AG10803 (cell line): ENCODE measurements at places on chromosomes 7 and 10.
A peak's percentile ranks its signal among the peaks of the same experiment; 100 is the strongest.

- DNase-seq, result no peak
Measured at GRCh38 chr10:132101529-132101928, 35.8 kb downstream of the JAKMIP3 start.

- peak; percentile 85 for DNase-seq
Measured at GRCh38 chr10:69069090-69070042, 18.5 kb upstream of the SRGN start.

GRCh38 chr10:114337510-114338462 lies 66.5 kb downstream of the AFAP1L2 start:
- DNase-seq, result no peak

- DNase-seq, result peak; percentile 86
Measured at GRCh38 chr7:867001-867405, 9.4 kb upstream of the GET4 start.

- DNase-seq, result peak; percentile 66
Measured at GRCh38 chr10:44278837-44279324, 106.0 kb downstream of the CXCL12 start.

DNA sequence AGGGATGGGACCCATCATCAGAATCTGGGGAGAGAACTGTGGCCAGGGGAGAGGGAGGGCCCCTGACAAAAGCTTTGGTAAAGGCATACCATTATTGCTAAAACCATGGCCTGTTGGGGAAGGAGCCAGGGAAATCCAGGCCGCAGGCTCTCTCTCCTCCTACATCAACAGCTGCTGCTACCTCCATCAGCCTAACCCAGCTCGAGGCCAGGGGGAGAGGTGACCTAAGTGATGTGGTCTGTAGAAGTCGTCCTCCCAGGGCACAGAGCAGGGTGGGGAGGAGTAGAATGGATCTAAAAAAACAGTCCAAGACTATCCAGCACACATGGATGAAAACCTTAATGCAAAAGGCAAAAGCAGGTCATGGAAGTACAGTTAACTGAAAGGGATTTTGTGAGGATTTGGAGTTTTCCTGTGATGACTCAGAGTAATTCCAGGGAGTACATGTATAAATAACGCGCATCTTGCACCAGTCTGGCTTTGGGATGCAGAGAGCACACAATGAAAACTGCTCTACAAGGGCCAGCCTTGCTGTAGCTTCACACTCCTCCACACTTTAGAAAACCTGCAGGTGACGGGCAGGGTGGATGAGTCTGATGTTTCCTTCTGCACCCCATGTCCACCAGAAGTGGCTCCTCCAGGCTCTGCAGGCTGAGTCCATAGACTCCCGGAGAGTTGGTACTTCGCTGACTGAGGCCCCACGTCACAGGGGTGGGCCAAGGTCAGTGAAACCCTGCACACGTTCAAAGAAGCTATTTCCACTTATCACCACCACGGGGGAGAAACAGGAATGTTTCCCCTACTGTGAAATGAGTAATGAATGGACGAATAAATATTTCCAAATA lies 38.5 kb upstream of the MSMB start:
- DNase-seq, result no peak

DNA sequence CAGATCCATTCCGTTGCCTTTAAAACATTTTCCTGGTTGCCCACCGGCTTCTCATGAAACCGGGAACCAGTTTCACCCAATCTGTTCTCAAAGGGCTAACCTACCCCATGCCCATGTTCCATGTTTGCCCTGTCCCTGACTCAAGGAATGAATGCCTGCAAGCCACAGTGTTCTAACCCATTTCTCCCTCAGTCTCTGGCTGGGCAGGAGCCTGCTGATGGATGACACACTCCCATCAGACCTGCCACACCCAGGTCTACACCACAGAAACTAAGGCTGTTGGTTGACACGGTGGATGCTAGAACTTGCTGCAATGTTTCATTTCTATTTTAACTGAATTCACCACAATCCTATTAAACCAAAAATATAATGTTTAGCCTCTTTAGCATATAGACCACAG lies 15.6 kb downstream of the CLRN3 start:
- no peak for DNase-seq

DNA sequence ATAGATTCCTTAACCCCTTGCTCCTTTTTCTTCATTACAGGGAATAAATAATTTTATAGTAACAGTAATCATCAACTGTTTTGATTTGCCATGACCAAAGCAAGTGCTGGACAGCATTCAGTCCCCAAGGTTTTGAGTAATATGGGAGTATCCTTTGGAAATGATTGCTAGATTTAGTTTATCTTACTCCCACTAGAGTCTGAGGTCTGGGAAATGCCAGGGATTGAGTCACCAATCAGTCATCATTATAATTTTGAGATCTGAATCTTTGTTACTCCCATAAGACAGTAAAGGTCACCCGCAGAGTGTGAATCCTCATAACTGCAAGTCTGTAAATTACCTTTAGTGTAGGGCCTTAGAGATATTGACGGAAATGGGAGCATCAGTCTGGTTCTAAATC lies 133.7 kb upstream of the SEMA3E start:
- DNase-seq, result no peak

GRCh38 chr7:128167042-128167701 lies 73.9 kb upstream of the LEP start:
- peak; percentile 37 for DNase-seq

DNA sequence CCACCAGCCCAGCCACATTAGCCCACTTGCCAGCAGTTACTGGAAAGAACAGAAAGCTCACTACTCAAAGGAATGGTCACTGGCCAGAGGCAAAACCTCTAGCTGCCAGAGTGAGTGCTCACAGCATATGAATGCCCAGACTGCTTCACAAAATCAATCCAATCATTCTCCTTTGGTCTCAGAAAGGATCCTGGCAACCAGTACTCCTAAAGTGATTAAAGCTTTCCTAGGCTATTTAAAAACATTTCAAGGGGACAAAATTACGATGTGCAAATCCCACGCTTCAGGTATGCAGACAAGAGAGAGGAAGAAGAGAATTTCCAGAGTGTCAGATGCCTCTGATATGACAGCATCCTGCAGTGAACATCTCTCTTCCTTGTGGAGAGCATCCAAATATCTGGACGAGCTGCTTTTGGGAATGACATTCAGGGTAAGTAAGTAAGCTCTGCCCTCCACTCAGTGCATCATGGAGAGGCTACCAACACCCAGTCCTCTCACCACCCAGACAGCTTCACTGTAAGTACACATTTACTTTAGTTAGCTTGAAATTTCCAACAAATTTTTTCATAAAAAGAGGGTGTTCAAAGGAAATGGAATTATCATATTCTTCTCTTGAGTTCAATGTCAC lies 25.1 kb downstream of the ICA1 start:
- DNase-seq, result no peak

DNA sequence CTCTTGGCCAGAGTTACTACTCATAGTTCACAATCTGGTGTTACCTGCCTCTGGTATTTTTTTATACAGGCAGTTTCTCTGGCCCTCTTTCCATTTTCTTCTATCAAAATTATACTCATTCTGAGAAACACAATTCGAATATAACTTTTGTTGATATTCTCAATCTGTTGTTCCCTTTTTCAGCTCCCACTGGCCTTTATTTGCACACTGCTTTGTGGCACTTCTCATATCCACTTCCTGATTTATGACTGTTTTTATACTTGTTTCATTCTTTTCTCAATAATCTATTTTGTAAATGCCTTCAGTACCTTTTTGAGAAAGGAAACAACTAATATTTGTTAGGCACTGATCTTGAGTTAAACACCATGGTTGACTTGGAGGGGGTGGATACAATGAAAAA lies 93.8 kb upstream of the HDAC9 start:
- DNase-seq, result no peak

DNA sequence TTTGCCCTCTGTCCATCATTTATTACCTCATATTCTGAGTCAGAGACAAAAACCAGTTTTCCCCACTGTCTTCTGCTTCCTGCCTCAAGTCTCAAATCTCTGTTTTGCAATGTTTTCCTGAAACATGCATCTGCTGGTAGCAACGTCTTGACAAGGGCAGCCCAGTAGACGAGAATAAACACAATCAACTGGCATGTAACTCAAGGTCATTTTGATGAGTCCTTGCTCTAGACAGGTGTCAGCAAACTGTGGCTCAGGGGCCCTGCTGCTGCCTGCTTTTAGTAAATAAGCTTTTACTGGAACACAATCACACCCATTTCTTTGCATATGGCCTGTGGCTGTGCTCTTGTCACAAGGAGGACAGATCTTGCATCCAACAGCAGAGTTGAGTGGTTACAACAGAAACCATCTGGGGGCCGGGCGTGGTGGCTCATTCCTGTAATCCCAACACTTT lies 59.8 kb downstream of the ITIH5 start:
- DNase-seq, result peak; percentile 67

DNA sequence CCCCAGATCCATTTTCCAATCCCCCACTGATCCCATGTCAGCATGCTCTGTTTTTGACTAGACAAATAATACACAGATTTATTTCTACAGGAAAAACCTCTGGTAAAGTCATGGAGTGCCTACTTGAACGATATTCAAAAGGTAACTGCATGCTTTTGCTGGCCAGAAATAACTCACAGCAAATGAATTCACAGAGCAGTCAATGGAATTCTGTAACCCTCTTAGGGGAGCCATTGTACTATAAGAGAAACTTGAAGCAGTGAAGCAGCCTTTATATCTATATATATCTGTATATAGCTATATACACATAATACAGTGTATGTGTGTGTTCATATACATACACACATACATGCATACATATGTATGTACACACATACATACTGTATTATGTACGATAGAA lies 29.0 kb upstream of the MEOX2 start:
- no peak for DNase-seq

DNA sequence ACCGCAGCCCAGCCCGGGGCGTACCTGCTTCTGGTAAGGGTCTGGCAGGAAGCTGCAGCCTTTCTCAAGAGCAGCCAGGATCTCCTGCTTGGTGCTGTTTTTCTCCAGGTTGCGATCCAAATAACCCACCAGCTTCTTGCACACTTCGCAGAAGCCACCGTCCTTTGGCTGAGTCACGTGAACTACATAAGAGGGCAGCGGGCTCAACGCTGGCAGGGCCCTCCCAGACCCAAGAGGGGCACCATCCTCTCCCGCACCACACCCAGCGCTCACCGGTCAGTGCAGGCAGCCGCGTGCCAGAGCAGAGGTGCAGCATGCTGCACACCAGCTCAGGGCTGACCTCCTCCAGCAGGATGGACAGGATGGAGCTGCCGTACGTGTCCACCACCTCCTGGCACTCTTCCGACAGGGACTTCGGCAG lies 31.6 kb downstream of the PSAP start:
- no peak for DNase-seq

DNA sequence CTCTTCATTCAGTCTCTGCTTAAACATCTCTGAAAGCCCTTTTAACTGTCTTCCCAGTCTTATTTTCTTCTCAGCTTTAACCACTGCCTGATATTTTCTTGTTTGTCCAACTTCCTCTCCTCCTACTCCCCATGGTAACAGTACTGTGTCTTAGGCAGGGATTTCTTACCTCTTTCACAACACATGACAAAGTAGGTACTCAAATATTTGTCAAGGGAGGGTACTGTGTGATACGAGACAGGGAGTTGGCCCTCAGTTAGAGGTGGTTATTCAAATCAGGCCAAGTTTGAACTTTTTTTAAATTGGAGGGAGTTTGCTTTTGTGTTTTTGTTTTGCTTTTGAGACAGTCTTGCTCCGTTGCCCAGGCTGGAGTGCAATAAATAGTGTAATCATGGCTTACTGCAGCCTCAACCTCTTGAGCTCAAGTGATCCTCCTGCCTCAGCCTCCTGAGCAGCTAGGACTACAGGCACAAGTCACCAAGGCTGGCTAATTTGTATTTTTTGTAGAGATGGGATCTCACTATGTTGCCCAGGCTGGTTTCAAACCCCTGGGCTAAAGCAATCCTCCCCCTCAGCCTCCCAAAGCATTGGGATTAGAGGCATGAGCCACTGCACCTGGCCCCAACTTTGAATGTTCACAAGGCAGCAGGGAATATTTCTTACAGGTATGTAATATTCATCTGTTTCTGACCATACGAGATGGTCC lies 2.5 kb upstream of the KPNA7 start:
- peak; percentile 34 for DNase-seq

DNA sequence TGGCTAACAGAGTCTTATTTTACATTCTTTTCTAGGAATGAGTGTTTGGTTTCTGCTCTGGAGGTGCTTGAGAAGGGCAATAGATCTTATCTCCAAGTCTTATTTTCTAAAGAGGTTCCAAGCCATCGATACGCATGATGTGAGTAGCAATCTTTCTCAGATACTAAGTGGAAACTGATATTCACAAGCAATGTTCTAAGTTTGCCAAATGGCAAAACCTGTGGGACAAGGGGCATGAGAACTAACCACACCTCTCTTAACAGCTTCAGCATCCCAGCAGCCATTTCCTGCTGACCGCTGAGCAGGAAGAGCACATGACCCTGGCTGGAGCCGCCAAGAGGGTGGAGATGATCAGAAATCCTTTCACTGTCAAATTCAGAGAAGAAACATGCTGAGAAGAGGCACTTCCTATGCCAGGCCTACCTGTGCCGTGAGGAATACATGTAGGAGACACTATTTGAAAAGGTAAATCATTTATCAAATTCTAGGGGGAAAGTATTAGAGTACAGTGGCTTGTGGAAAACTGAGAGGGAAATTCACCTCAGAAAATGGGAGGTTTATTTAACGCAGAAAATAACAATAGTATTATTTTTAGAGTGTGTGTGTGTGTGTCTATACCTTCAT lies 35.2 kb downstream of the CCDC71L start:
- no peak for DNase-seq

DNA sequence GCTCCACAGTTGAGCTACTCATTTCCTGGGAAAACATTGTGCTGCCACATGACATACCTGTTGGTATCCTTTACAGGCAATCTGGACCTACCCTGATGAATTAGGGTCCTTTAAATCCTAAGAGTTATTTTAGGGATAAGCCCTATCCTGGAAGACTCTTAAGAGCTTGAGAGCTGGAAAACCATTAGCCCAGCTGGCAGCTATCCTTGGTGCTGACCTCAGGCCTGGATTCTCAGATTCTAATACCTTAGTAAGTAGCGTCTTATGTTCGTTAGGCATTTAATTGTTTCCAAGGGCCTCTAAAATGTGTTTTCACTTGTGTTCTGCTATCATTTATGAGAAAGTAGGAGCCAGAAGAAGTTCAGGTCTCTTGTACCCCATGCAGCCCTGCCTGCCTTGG lies 93.0 kb upstream of the SORCS3 start:
- DNase-seq, result peak; percentile 13

DNA sequence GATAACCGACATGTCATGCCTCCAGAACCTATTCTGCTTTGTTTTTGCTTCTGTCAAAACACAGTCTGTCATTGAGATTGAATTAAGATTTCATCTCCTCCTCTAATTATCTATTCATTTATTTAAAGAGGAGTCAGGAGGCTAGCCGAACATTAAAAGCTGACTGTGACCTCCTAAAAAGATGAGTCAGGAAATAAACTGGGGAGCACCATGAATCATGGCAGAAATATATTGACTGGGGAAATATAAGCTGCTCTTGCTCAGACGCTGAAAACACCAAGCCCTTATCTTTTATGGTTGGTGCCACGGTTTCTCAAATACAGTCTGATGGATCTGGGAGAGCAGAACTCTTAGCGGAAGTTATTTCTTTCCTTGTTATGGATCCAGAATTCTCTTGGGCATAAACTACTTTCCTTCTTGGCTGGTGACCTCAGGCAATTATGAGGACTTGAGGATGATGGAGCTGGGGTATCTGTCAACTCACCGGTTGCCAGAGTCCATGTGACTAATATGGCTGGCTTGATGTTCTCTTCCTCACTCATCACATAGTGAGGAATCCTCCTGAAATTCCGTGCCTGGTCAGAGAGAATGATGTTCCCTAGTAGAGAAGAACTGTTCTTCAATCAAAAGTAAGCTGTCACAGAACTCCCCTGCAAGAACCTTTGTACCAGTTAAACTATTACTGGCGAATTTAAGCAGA lies 307.6 kb upstream of the PHYHIPL start:
- peak; percentile 36 for DNase-seq

- no peak for DNase-seq
Measured at GRCh38 chr10:1633783-1634182, 103.5 kb downstream of the ADARB2 start.

GRCh38 chr7:14717816-14718215 lies 184.7 kb downstream of the DGKB start:
- peak; percentile 33 for DNase-seq
